ENCODE measurements at places on chromosomes 3 and 15.

DNA sequence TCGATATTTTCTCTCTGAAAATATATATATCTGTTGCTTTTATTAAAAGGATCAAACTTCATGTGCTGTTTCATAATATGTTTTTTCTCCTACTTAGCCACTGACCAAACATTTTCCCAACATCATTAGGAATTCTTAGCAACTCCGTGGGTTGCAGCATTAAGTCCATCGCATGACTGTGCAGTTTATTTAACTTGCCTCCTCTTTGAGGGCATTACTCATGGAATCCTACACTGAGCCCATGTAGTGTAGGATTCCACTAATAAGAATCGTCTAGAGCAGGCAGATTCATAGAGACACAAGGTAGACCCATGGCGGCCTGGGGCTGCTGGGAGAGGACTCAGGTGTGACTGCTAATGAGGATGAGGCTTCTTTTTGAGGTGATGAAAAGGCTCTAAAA, 49.3 kb downstream of the CMTM6 start:
- DNase-seq, result no peak

DNA sequence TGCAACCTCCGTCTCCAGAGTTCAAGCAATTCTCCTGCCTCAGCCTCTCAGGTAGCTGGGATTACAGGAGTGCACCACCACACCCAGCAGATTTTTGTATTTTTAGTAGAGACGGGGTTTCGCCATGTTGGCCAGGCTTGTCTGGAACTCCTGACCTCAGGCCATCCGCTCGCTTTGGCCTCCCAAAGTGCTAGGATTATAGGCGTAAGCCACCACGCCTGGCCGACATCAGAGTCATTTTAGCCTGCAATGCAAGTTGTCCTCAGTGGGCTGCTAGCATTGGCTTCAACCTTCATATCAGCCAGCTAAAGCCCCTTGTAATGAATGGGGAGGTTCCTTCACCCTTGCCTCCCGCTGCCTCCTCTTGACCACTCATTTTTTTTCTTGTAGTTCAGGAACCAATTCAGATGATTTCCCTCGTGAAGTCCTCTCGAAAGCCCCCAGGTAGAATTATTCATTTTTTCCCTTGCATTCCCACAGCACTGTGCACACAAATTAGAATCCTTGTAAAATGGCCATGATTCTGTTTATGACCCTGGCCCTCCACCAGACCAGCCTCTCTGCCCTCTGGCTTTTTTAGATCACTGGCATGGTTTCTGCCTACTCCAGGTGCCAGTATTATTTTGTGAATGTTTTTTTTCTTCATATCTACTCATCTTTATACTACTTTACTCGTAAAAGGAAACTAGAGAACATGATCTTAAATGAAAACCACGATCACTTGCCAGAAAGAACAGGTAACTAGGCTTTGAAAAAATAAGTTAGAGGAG, 29.1 kb downstream of the FLNB start:
- no peak for DNase-seq

DNA sequence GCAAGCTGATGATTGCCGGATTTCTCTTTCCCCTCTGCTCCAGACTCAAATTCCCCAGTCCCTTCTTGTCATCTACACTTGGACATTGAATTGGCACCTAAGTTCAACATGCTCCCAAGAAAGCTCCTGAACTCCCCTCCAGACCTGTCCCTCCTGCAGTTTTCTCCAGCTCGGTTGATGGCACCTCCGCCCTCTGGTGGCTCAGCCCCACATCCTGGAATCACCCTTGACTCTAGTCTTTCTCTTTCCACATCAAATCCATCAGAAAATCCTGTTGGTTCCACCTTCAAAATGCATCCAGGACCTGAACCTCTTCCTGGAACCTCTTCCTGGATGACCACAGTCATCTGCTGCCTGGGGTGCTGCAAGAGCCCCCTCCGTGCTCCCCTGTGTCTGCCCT, 60.1 kb downstream of the RASGRF1 start:
- DNase-seq, result no peak

GRCh38 chr3:101104321-101104720, 111.1 kb upstream of the ABI3BP start:
- DNase-seq, result no peak

DNA sequence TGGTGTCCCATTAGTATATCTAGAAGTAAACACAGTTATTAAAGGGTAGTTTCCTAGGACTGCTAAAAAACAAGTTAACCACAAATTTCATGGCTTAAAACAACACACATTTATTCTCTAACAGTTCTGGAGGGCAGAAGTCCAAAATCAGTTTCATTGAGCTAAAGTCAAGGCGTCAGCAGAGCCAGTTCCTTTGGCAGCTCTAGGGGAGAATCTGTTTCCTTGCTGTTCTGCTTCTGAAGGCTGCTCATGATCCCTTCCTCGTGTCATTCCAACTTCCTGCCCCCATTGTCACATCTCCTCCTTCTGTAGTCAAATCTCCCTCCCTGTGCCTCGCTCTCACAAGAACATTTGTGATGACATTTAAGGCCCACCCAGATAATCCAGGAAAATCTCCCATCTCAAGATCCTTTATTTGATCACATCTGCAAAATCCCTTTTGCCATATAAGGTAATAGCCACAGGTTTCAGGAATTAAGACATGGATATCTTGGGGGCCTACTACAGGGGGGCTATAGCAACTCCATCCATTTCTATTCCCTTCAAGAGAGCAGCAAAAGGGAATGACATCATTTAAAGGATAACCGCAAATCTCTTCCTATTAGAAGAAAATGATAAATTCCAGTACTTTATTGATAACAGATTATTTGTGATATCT, 50.1 kb downstream of the GPR176 start:
- peak; percentile 42 for DNase-seq

- no peak for DNase-seq
Measured at GRCh38 chr3:21979706-21980105, 228.7 kb upstream of the ZNF385D start.

GRCh38 chr15:64001148-64001547, 45.1 kb downstream of the DAPK2 start:
- DNase-seq, result no peak

GRCh38 chr3:98786364-98787006, 23.3 kb downstream of the ST3GAL6 start:
- no peak for DNase-seq

GRCh38 chr3:188667926-188668325, 503.8 kb upstream of the TPRG1 start:
- no peak for DNase-seq

DNA sequence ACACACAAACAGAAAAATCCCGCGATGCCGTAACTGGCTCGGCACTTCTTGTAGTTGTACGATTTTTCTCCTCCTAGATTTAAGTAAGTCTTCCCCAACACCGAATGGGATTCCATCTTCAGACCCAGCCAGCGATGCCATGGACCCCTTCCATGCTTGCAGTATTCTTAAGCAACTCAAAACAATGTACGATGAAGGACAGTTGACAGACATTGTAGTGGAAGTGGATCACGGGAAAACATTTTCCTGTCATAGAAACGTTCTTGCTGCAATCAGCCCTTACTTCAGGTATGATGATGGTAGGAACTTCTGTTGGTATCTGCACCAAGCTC, 763 bp downstream of the KBTBD8 start:
- DNase-seq, result peak; percentile 38

- DNase-seq, result no peak
Measured at GRCh38 chr3:39811561-39811960, 2.2 kb downstream of the MYRIP start.

DNA sequence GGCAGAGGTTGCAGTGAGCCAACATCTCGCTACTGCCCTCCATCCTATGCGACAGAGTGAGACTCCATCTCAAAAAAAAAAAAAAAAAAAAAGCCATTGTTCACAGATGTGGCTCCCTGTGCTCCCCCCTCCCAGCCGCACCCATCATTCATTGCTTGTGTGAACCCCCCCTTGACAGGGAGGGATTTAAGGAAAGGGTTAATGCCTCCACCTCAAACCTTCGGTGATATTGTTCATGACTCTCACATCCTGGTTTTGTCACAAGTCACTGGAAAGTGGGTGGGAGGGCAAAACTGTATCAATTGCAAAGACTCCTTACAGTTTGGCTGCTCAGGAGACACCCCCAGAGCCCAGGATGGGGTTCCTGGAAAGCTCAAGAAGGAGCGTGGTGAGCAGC, 7.7 kb downstream of the SLC6A6 start:
- no peak for DNase-seq

DNA sequence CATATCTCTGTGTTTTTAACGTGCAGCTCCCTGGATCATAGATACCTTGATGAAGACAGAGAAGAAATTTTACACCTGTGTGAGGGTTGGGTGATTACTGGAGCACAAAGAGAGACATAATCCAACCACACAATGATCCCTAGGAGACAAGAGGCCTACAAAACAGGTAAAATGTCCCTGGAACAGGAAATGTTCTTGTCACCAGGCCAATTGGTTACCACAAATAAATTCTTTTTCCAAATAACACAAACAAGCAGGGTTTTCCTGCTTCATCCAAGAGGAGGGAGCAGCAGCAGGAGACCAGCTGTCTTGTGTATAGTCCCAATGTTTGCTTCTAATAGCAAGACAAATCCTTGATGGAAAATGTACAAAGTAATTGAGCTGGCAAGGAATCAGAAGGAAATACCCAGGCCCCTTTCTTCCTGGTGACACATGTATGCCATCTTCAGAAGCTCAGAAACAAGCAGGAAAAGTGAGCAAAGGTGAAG, 1.4 kb downstream of the MGLL start:
- peak; percentile 24 for DNase-seq

GRCh38 chr3:85604641-85605040, 645.9 kb downstream of the CADM2 start:
- DNase-seq, result no peak

DNA sequence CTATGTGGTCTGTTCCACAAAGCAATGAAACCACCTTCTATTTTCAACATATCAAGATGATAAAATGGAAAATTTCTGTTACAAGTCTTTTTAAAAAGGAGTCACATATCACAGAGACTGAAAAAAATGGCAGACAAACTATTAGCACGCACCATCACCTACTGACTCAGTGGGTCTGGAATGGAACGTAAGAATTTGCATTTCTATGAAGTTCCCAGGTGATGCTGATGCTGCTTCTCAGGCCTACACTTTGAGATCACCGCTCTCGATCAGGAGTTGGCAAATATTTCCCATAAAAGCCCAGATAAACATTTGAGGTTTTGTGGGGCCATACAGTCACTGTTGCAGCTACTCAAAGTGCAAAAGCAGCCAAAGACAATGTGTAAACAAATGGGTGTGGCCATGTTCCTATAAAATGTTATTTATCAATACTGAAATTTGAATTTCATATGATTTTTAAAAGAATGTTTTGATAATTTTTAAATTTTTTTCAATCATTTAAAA, 142.9 kb downstream of the ADAM10 start:
- DNase-seq, result no peak

- DNase-seq, result no peak
Measured at GRCh38 chr3:13548696-13549622, at the start of gene FBLN2. FBLN2 (plus strand) TSS chr3:13549125; CDS start chr3:13570356, 21,231 bp downstream.

DNA sequence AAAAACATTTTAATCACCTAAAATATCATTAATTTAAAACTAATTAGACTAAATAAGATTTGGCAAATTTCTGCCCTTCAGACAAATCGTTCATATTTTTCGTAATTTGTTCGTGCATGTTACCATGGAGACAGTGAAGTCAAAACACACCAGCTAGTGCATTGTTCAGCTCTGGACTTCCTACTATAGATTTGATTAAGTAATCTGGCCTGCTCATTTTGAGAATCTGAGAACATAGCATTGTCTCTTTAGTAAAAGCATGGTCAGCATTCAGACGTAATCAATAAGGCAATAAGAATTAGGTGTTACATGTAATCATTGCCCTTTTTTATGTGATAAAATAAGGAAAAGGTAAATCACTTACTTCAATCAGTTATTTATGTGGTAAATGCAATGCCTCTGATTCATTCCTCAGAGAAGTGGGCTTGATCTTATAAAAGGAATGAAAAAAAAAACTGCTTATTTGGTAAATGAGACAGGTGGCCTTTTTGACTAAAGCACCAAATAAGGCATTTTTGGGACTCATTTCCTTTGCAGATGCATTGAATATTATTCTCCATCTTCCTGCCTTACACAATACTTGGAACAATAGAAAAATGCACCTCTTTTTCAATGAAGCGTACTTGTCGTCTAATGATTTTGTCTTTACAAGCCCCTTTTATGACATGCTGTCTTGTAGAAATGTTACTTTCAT, 84.5 kb upstream of the FNDC3B start:
- no peak for DNase-seq

DNA sequence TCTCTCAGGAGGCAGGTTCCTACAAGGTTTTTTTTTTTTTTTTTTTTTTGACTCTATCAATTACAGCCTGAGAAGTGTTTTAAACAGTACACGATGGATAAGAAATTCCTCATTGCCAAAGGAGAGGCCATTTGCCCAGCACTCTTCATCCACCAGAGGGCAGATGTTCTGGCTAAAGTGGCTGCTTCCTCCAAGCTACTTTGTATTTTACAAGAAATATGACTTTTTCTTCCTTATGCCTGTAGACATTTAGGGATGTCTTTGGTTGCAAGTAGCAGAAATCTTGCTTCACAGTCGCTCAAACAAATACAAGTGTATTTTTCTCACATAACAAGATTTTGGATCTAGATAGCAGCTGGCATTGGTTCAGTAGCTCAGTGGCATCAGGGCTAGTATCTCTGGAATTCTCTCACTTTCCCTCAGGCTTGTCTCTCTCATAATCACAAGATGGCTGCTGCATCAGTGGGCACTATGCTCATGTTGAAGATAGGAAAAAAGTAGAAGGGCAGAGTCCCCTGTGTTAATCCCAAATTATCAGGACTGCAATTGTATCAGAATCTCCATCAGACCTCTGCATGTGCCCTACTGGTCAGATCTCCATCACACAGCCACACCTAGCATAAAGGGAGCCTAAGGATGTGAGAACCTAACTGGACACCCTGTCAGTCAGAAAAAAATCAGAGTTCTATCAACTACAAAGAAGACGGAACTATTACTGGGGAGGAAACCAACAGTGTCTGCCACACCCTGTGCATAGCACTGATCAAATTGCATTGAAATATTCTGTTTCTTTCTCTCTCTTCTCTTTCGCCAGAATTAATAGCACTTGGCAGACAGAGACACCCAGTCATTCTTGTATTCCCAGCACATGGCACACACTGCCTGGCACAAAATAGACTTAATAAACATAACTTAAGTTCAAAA, 138.9 kb upstream of the COL8A1 start:
- DNase-seq, result peak; percentile 36

DNA sequence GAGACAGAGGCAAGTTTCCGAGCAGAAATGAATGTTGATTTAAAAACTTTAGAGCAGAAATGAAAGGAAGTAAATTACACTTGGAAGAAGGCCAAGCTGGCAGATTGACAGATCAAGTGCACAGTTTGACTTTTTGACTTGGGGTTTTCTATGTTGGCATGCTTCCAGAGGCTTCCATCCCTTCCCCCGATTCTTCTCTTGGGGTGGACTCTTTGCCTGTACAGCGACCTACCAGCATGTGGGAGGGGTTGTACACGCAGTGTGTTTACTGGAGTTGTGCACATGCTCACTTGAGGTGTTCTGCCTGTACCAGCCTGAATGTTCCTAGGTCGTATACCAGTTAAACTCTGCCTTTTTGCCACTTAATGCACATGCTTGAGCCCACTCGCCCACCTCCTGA, 701.5 kb upstream of the GBE1 start:
- no peak for DNase-seq

DNA sequence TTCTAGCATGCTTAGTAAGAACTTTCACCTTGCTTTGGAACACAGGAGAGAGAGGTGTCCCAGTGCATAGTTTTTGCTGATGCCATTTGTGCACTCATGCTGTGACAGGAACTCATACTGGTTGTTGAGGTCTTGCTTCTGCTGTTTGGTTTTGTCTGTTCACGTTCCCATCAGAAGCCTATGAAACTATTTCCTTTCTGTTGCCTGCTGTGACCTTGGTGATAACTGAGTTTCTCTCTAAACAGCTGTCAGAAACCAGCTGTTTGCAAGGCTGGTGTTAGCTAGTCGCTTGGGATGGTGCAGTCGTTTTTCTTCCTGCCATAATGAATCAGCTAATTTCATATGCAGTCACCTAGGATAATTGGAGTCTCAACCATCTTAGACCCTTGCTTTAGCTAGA, 724.1 kb downstream of the GRM7 start:
- no peak for DNase-seq

All from pons (tissue), 1 donor.